Epithelial cell of esophagus (primary cell): ENCODE measurements at places on chromosomes 12 and 14.

- no peak for DNase-seq
Observed at GRCh38 chr14:49621114-49621881, 699 bp downstream of the MGAT2 start.

GRCh38 chr14:21069388-21070082 lies 569 bp upstream of the ARHGEF40 start:
- no peak for DNase-seq

DNA sequence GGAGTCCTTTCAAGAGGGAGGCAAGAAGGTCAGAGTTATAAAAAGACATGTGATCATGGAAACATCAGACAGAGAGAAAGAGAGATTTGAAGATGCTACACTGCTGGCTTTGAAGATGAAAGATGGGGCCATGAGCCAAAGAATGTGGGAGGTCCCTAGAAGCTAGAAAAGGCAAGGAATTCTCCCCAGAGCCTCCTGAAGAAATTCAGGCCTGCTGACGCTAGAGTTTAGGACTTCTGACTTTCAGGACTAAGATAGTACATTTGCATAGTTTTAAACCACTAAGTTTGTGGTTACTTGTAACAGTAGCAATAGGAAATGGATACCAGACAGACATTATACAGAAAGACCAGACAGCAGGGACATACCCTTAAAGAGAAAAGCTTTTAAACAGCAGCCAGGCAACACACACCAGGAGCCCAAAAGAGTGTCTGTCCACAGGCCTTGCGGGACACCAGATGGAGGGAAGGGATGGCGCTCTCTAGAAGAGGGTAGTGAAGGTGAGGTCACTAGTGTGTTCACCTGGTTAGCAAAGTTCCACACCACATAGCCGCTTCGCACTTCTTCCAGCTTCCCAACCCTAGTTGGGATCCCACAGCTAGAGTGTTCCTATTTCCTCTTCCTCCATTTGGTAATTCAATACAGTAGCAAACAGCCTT lies 29.7 kb upstream of the CEBPE start:
- DNase-seq = no peak

- DNase-seq = peak; percentile 87
Observed at GRCh38 chr12:53538209-53538689, 31.0 kb upstream of the NPFF start.

DNA sequence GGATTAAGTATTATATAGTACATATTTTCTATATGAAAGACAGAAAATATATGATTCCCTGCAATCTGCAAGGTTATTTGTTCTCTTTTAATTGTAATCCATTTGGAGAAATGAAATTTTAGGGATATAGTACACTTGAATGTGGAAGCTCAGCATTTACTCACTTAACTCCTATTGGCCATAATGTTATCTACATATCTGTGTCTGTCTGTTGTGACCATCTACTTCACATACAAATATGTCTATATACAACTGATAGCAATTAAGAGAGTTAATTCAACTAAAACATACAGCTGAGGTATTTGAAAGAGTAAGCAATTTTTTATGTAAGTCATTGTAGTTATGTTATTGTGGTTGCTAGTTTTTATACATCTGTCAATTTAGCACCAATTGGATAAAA lies 12.9 kb downstream of the FOXG1 start:
- no peak for DNase-seq

DNA sequence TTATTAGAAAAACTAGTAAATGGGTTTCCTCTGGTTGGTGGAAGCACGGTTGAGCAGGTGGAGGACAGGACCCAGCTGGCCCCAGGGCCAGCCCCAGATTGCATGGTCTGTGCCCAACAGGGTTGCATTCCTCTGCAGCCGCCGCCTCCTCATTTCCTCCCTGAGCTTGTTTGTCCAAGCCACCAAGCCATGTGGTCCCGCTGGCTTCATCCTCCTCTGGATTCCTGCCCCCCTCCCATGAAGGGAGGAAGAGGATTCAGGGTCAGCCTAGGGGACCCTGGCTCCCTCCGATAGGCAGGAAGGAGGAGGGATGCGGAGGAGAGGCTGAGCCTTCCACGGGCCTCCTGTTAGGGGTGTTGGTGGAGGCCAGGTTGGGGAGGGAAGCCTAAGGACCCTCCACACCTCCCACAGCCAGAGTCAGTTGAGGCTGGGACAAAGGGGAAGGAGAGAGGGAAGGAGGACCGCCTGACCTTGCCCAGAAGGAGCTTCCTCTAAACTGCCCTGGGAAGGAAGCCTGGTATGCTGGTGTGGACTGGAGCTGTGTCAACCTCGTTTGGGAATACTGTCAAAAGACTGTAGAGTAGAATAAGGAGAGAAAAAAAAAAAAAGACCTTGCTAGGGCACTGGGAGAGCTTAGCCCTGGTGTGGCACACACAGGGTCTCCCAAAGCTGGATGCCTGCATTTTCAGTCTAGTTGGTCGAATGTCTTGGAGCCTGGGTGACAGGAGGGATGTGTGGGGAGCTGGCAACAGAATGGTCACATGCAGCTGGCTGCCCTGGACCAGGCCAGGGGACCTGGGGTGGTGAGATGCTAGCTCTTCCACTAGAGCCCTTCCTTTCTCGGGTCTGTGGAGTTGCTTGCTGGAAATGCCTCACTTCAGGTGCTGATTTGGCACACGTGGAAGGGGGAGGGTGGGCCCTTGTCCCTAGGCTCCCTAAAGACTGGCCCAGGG lies 42.4 kb downstream of the PLEKHG3 start:
- DNase-seq = no peak

DNA sequence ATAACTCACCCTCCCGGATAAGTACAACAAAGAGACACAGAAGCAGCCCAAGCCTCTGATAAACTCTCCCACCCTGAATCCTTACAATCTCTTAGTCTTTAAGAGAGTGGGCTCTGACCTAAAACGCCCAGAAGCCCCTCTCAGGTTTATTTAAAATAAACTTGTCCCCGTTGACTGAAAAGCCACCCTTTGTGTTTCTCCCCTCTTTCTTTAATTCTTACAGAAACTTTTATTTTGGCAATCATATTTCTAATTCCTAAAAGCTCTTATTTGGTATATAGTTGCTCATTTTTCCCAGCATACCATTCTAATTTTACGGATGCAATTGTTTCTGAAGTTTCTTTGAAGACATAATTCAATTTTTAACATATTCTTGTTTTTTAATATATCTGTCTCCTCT lies 222.1 kb upstream of the PLXNC1 start:
- DNase-seq = no peak

GRCh38 chr12:99170461-99170860 lies 477.1 kb upstream of the GARIN6 start:
- no peak for DNase-seq

DNA sequence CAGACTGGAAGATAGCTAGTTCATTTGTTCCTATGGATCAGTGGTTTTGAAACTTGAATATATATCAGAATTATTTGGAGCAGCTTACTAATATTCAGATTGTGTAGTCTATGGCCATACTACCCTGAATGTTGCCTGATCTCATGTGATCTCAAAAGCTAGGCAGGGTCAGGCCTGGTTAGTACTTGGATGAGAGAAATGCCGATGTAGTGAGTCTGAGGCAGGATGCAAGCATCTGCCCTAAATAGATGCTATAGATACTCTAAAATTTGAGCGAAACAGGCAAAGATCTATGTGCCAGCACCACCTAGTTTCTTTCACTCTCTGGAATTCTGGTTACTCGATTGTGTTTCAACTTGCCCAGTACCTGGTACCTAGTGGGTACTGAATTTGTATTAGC lies 40.9 kb downstream of the FRMD6 start:
- no peak for DNase-seq

- no peak for DNase-seq
Observed at GRCh38 chr12:128367961-128368360, 101.0 kb downstream of the TMEM132C start.

DNA sequence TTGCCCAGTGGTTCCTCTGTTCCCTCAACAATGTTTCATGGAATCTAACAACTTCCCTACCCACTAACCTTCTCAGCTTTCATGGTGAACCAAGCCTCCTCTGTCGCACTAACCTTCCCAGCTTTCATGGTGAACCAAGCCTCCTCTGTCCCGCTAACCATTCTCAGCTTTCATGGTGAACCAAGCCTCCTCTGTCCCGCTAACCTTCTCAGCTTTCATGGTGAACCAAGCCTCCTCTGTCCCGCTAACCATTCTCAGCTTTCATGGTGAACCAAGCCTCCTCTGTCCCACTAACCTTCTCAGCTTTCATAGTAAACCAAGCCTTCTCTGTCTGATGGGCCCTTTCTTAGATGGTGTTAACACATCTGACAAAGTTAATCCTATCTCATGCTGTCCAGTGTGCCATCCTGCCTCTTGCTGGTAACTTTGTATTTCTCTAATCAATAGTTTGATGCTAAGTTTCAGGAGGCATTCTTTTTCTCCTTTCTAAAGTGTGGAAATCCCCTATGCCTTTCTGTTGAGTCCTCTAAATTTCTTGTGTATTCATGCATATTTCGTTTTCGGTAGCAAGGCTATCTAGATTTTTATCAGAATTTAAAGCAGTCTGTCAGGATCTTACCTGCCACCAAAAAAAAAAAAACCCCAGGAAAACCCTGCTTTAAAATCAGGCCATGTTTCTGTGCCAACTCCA lies 26.8 kb upstream of the KCNK13 start:
- no peak for DNase-seq

GRCh38 chr12:49789992-49790391 lies 38.2 kb downstream of the NCKAP5L start:
- no peak for DNase-seq

- DNase-seq = no peak
Observed at GRCh38 chr12:15092826-15093225, 120.0 kb downstream of the PDE6H start.

DNA sequence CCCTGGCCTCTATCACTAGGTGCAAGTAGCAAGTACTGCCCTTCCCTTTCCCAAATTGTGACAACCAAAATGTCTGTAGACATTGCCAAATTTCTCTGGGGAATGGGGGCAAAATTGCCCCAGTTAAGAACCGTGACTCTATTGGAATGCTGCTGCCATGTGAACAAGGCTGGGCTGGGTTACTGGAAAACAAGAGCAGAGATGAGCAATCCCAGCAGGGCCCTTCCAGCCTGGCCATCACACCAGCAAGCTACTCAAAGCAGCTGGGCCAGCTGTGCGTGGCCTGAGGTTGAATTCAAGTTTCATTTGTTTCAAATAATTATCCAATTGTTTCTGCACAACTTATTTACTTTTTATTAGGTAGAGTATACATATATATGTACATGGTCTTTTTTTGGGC lies 103.4 kb upstream of the PKP2 start:
- no peak for DNase-seq

DNA sequence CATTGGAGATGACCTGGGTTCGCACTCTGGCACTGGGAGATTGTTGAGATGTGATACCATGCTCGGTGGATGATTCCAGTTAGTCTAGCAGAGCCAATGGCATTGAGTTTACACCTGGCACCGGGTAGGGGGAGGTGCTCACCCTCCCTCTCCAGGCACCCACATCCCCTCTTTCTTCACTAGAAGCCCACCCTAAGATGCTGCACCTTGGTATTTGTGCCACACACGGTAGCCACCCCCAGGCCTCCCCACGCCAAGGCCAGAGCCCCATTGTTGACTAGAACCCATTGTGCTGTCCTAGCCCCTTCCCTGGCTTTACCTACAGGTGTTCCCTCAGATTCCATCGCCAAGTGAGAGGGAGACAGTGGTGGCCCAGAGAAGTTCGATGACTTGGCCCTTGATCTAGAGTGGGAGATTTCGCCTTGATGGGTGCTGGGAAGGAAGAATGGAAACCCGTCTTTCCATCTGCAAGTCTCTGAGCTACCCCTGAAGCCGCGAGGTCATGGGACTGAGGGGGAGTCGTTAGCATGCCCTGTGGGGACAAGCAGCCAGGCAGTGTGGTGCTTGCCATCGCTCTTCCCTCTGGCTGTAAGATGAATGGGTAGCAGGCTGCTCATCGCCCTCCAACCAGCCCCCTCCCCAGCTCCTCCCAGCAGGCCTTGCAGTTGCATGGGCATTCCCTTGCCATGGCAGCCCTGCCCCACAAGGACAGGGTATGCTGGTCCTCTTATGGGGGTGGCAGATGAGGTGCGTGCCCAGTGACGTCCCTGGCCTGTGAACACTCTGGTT lies 8.7 kb downstream of the CCND2 start:
- DNase-seq = no peak

GRCh38 chr12:2583091-2583497 lies 211.7 kb upstream of the FKBP4 start:
- DNase-seq = peak; percentile 7

GRCh38 chr12:45644541-45644940 lies 85.0 kb upstream of the ARID2 start:
- DNase-seq = peak; percentile 87

DNA sequence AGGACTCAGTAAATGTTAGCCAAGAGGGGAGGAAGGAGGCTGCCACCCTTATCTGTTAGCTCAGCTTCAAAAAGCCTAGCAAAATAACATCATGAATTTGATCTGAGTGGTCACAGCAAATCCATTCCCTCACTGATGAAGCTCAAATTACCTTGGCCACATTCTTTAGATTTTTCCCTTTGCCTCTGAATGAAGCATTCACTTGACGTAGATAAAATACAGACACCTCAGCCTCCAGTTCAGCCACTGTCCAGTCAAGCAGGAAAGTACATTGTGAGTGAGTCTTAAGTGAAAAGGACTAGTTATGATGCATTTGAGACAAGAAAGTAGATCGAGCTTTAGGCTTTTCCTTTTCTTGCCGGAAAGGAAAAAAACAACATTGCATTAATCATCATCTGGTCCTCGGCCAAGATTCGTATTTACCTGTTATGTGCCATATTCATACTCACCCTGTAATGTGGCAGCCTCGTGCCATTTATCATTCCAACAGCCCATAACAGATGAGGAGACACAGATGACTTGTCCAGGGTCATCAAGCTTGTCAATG lies 146.5 kb downstream of the ETV6 start:
- DNase-seq = peak; percentile 91

DNA sequence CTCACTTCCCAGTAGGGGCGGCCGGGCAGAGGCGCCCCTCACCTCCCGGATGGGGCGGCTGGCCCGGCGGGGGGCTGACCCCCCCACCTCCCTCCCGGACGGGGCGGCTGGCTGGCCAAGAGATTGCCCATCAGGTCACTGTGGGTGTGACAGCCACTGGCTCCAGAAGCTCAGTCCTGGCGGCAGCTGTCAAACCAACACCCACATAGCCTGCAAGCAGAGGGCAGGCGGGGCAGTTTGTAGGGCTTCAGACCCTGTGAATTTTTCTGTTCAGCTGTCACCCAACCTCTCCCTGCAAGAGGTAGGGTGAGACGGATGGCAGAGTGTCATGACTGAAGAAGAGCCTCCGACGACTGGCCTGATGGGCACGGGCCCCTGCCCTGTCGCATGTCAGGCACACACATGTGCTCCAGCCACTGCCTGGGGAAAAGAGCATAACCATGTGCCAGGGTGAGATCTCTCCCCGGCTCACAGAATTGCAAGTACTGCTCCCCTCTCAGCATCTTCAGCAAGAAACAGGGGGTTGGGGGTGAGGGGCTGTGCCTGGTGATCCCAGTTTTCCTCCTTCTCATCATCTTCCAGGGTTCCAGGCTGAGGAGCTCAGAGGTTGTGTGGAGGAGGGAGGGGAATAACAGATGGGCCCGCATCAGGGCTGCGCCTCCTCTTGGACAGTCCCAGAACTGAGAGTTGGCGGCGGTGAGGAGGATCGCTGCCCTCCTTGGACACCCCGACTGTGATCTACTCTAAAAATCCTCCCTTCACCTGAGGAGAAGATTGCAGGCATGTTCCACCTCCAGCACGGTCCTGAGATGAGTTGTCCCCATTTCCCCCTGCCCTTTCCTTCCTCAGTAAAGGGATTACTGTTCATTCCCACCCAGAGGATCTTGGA lies 11.2 kb upstream of the PRPH start:
- DNase-seq = no peak
